ENCODE measurements at places on chromosomes 2 and 18. TPM values are rescaled to one million over a fixed set of nuclear protein-coding genes. Genes with fewer than 3 reads are reported as not detected.
A peak's percentile ranks its signal among the peaks of the same experiment; 100 is the strongest.

GRCh38 chr2:71483246-71483645, 29.9 kb downstream of the DYSF start:
- DNase-seq: no peak

GRCh38 chr2:98769784-98770183, 38.9 kb upstream of the MGAT4A start:
- DNase-seq: no peak

The FOXD4L1 gene
- not detected for total RNA-seq

The ARPC2 gene
- total RNA-seq: 635 TPM

The EMILIN1 gene
- 26.5 TPM for total RNA-seq

The CABLES1 gene
- total RNA-seq: 5.7 TPM

DNA sequence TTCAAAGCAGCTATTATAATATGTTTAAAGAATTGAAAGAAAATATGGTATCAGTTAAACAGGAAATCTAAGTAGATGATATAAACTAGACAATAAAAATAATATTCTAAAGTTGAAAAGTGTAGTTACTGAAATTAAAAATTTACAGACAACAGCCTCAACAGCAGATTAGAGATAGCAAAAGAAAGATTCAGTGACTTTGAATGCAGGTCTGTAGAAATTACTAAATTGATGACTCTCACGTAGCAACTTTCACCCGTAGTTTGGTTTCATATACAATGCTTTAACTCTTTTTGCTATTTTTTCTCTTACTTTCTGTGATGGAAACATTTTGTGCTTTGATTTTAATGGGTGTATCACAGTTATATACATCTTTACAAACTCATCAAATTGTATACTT, 44.8 kb downstream of the SPAST start:
- DNase-seq: no peak

The RAB31 gene
- 28.9 TPM for total RNA-seq

DNA sequence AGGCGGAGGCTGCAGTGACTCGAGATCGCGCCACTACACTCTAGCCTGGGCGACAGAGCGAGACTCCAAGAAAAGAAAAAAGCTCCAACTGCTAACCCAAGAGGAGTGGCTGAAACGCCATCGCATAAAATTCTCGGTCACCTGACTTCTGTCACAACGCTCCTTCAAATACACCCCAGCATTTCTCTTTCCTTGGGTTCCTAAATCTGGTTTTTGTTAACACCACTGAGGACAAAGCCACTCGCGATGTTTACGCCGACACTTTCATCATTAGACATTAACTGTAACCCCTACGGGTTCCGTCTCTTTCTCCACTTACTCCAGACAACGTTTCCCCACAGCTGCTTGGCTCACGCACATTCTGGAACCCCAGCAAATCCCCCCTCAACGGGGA, 679 bp downstream of the CLK1 start:
- DNase-seq: no peak

GRCh38 chr18:28789502-28789901, 612.6 kb upstream of the CDH2 start:
- DNase-seq: no peak

- no peak for DNase-seq
These were observed 89.1 kb downstream of the ALPK2 start for GRCh38 chr18:58539659-58540380.

- DNase-seq: peak; percentile 58
These were observed 85.8 kb upstream of the FAM237A start for GRCh38 chr2:206556357-206556949.

The ARHGEF4 gene
- 3.3 TPM for total RNA-seq

DNA sequence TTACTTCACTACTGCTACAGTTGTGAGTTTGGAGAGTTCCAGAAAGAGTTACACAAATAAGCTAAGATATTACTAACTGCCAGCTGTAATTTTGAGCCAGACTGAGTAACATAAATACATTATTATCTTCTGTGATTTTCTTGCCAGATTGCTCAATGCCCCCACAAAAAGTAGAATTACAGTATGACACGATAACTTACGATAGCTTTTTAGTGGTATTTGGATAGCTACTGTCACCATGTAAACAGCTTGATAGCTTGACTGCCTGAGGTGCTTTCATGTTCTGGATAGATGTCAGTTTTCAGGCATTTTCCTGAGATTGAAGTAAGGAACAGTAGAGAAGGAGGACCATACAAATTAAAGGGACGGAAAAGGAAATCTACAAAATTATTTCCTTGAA, 533.3 kb downstream of the SOCS6 start:
- DNase-seq: no peak

DNA sequence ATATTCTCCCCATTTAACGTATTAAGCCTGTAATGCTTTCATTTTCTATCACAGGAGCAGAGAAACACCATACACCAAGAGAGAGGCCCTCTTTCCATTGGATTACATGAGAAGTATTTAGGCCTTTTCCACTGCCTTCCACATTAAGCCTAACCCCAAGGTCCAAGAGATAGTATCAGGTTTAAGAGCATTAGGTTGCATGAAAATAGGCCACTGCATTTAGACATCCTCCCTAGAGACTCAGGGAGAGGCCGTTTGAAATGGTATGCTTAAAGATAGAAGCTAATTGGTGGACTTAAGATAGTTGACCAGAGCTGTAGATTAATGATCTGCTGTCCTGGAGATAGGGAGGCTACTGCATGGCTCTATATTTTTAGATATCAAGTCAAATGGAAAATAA, 128.5 kb upstream of the PTPRM start:
- no peak for DNase-seq

DNA sequence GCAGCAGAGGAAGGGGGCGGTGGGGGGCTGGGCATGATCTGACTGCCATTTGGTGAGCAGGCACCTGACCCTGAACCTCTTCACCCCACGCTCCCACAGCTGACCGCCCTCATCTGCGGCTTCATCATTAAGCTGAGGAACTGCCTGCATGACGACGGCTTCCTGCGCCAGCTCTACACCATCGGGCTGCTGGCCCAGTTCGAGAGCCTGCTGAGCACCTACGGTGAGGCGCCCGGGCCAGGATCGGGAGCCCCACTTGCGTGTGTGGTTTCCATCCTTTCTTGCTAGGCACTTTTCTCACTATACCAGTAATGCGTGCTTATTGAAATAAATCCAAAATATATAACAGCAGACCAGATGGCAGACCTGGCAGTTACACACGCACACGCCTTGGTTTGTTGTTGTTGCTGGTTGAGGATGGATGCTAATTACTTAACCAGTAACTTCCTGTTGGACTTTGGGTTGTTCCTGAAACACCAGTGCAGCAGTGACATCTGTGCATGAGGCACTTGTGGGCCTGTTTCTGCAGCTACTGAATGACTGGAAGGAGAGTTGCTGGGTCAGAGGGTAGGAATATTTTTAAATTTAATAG, 43.7 kb downstream of the COA5 start:
- DNase-seq: no peak

- DNase-seq: no peak
These were observed 130.0 kb downstream of the MBD2 start for GRCh38 chr18:54094474-54094873.

- no peak for DNase-seq
These were observed 327.1 kb downstream of the ETAA1 start for GRCh38 chr2:67724261-67724660.

- DNase-seq: no peak
These were observed 68.3 kb upstream of the ZNF521 start for GRCh38 chr18:25420077-25420825.

The CCT4 gene
- 187 TPM for total RNA-seq

DNA sequence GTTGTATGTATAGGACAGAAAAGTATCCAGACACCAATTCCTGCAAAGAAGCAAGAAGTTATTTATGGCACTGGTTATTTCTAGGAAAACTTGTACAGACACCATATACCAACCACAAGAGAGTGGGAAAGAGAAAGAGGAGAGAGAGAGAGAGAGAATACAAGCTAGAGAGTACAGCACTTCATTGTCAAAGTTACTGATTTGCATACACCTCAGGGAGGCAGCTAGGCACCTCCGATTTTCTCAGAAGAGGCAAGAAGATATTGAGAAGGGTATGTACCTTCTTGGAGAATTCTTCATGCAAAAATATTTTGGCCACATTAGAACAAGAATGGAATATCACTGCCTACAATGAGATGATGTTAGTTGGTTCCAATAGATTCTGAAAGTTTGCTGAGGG, 333.9 kb upstream of the PIK3C3 start:
- DNase-seq: no peak

- no peak for DNase-seq
These were observed 30.0 kb upstream of the RAB1A start for GRCh38 chr2:65159906-65160305.

The IKZF2 gene
- total RNA-seq: 19.4 TPM

The GCC2 gene
- 16.7 TPM for total RNA-seq

DNA sequence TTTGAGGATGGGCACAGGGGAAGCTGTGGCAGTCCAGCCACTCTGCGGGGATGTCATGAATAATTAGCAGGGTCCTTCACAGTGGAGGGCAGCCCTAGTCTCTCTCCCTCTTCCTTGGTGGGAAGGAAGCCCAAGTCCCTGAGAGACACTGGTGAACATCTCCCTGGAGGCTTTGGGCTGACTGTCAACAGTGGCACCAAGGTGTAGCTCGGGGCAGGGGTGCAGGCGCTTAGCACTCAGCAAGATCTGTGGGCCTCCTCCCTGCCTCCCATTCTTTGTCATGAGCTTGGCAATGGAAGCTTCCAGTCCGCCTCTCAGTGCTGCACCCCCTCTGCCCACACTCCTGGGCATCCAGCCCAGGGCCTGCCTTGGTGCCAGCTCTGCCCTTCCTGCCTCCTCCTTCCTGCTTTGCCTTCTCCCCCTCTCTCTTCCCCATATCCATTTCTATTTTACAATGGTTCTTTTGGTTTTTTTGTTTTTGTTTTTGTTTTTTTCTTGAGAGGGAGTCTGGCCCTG, 59.4 kb downstream of the STEAP3 start:
- no peak for DNase-seq

- no peak for DNase-seq
These were observed 68.8 kb downstream of the DOK6 start for GRCh38 chr18:69469444-69469919.

GRCh38 chr18:56289381-56289780, 349.0 kb downstream of the TXNL1 start:
- DNase-seq: no peak

The ST6GAL2 gene
- total RNA-seq: not detected

The MSGN1 gene
- total RNA-seq: not detected

The TUBA3D gene
- total RNA-seq: not detected

The CRYGD gene
- total RNA-seq: not detected

DNA sequence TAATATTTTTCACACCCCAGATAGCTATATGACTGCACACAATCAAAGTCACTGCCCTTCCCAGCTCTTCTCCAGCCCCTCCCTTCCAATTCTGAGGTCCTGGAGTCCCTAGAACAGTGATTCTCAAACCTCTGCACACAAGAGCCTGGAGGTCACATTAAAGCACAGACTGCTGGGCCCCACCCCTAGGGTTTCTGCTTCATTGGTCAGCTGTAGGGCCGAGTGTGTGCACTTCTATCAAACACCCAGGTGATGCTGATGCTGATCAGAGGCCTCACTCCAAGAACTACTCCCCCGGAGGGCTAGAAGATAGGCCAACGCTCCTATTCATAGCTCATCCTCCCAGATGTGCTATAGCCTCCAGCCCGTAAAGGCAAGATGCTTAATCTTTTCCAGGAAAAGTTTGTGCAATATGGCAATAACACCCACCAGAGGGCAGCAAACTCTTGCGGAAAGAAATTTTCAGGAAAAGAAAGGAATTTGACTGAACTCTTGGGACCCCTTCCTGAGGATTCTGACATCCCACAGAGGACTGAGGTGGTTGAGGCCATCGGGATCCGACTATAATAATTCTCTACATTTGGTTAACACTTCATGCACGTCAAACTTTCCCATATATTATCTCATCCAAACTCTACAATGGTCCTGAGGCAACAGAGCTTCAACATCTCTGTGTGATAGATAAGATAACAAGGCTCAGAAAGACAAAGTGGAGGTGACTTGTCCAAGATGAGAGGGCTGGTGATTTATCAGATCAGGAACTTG, 194.2 kb upstream of the PKDCC start:
- DNase-seq: peak; percentile 65

The SRBD1 gene
- 14.7 TPM for total RNA-seq

DNA sequence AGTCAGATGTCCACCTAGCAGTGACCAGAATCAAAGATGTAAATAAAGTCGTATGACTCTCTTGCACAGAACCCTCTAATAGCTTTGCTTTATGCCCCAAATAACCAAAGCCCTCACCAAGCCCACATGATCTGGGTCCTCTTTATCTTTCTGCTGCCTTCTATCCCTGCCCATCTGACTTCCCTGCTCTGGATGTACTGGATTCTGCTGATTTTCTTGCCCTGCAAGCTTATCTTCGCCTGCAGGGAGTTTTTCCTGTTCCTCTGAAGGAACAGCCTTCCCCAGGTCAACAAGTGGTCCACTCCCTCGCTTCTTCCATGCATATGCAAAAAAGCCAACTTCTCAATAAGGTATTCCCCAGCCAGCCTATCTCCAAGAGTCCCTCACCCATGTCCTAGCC, 18.7 kb downstream of the IL36B start:
- no peak for DNase-seq

DNA sequence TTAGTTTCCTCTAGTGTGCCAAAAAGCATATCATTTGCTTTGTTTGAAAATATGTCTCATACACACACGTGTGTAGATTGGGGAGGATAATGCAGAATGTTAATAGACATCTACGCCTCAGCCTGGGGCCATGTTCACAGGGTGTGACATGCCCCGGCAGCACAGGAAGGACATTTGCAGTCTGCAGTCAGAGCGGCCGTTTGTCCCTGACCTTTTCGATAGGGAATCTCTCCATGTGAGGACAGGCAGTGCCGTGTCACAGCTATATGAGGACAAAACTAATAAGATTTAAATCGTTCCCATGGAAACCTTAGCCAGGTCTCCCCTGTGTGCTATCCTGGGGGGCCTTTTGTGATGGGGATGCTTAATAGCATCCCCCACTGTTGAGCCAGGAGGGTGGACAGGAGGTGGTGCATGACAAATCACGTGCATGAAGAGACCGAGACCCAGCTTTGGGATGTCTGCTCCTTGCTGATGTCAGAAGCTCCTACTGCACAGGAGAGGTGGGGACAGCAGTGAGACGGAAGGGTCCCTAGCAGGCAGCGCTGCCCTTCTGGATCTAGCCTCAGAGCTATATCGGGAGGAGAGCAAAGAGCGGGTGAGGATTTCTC, 100.6 kb downstream of the RNF144A start:
- DNase-seq: no peak

DNA sequence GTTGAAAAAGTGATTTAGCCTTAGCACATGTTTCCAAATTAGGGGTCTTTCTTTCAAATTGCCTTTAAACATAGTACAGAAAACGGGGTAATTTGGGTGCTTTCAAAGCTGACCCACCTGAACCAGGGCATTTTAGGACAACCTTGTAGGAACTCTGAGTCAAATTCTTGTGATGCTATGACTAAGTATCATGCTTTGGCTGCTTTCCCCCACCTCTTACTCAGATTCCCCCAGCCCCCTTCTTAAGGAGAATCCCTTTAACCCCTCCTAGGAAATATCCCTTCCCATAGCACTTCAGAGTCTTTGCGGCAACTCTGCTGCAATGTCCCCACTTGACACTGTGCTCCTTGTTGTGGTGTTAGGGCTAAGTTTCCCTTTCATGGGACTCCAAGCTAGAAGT, 18.6 kb upstream of the KLF7 start:
- peak; percentile 77 for DNase-seq

Measured in IMR-90 (cell line).